ENCODE measurements at places on chromosomes 13 and 19.

- DNase-seq: no peak
These were observed 135.4 kb upstream of the GPR12 start for GRCh38 chr13:26895808-26896466.

DNA sequence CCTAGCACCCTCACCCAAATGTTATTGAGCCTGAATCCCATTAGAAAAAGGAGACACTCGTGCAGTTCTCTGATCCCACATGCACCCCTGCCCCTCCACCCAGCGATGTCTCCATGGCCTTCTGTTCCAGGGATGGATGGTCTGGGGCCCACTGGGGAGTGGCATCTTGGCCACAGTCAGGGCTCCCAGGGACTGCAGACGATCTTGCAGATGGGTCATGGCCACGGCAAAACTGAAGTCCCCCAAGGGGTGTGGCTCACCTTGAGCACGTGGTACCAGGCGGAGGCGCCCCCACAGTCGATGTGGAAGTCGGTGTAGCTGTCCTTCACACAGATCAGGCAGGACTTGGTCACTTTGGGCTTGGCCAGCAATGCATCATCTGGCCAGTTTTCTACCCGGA is 130.7 kb downstream of the TUBA3C start:
- no peak for DNase-seq

- no peak for DNase-seq
These were observed 19.3 kb upstream of the RAB20 start for GRCh38 chr13:110580800-110581199.

DNA sequence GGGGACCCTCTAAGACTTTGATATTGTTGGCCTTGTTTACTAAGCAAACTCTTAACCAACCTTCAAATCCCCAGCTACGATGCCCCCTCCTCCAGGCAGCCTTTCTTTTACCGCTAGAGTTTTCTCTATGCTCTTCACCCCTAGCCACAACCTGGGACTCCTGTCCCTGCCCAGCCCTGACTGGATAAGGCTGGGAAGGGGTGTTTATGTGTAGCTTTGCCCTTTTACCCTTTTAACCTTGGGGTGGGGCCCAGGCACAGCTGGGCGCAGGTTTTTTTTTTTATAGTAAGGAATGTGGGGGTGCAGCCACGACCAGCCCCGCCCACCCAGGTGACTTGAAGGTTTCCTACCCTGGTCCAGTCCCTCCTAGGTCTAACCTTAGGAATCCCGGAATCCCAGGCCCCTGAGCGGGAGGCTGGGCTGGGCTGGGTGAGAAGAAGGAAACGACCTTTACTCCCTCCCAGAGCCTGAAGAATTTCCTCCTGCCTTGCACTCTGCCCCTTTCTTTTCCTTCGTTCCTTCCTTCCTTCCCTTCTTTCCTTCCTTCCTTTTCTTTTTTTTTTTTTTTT is 12.2 kb downstream of the TJP3 start:
- no peak for DNase-seq

DNA sequence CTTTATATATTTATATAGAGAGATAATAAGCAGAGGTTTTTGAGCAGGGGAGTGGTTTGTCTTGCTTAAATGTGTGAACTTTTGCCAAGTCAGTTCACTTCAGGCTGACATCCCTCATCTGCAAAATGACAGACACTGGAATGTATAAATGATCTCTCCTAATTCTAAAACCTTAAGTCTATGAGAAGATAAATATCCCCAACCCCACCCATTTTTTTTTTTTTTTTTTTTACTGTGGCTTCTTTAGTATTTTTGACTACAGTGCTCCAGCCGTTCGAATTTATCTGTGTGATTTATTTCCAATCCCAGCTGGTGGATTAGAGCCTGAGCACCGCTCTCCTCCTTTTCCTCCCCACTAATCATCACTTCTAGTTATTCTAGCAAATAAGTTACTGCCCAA is 234.8 kb downstream of the DACH1 start:
- no peak for DNase-seq

DNA sequence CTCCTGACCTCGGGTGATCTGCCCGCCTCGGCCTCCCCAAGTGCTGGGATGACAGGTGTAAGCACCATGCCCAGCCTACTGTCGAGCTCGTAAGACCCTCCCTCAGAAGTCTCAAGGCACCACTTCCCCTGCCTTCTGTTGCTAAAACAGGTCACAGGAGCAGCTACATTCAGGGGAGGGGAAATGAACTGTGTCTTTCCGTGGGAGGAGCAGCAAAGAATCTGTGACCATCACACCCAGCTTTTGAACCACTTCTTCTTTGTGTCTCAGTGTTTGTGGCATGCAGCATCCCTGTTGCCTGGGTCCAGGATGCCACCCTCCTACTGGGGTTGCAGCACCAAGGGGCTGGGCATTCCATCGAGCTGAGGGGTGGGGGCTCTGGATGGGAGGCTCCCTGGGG is 7.7 kb upstream of the CSNK1G2 start:
- no peak for DNase-seq

DNA sequence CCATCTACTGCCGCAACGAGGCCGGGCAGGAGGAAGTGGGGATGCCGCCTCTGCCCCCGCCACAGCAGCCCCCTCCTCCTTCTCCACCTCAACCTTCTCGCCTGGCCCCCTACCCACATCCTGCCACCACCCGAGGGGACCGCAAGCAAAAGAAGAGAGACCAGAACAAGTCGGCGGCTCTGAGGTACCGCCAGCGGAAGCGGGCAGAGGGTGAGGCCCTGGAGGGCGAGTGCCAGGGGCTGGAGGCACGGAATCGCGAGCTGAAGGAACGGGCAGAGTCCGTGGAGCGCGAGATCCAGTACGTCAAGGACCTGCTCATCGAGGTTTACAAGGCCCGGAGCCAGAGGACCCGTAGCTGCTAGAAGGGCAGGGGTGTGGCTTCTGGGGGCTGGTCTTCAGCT is 3.4 kb upstream of the NUP62 start:
- no peak for DNase-seq

Data from GM12865 (cell line).